ENCODE measurements at places on chromosomes 11 and 22. TPM values are rescaled to one million over a fixed set of nuclear protein-coding genes. Genes with fewer than 3 reads are reported as not detected.

The LAYN gene
- 11.0 TPM for total RNA-seq

The SCN2B gene
- 2.7 TPM for total RNA-seq

The NXPE1 gene
- not detected for total RNA-seq

The PGAP2 gene
- total RNA-seq, result 15.8 TPM

The BDNF gene
- total RNA-seq, result 0.18 TPM

The BUD13 gene
- total RNA-seq, result 16.9 TPM

The LRRN4CL gene
- 28.4 TPM for total RNA-seq

DNA sequence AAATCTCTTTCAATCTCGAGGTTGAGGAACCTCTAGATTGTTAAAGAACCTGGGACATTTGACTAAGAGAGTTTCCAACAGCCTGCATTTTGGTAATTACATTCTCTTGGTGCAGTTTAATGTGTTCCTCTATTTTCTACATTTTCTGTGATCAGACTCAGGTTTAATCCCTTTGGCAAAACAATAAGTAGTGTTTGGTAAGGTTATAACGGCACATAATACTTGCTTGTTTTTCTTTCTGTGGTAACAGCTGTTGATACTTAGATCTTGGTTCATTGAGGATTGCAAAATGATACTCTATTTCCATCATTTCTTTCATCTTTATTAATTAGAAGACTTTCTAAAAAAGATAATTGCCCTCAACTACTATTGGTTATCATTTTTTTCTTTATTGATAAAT, 271.3 kb downstream of the SBF2 start:
- DNase-seq, result no peak

GRCh38 chr11:113637636-113638035, 68.5 kb downstream of the TMPRSS5 start:
- DNase-seq, result no peak

DNA sequence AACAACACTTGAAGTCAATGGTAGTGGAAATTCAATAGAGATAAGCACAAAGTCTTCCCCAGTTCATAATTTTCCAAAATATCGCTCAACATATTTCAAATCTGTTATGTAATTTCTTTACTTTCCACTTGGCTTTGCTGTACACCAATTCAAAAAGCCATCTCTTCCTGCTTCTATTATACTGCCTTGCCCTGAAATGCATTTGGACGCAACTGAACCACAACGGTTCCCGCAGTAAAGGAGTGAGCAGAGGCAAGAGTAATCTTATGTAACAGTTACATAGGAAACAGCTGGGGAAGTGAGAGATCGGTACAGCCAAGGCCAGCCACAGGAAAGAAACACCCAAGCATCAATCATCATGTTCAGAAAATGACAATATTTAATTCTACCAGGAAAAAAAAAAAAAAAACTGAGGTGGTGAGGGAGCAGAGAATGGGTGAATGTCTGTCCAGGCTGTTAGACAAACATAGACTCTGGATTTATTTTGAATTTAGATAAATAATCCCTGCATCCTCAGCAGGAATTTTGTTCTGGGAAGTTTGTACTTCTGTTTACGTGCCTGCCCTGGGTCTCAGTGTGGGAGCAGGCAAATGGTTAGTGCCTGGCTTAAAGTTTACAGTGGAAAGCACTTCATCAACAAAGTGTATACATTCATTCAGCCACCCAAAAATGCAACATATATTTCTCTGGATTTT, 392.2 kb downstream of the ETS1 start:
- no peak for DNase-seq

DNA sequence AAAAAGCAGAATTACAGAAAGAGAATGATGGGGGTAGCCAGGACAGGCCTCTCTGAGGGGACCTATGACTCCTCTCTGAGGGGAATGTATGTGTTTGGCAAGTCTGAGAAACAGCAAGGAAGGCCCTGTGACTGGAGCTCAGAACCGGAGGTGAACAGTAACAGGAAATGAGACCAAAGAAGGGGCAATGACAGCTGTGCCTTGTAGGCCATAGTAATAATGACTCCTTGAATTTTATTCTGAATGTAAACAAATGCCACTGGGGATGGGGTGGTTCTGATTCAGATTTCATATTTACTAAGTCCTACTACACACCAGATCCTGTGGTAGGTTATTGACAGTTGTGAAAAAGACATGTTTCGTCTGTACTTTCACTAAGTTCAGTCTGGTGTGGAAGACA, 52.8 kb upstream of the APOA1 start:
- no peak for DNase-seq

GRCh38 chr22:27197618-27198017, 540.2 kb downstream of the MIAT start:
- DNase-seq, result no peak

- no peak for DNase-seq
These were observed 55.4 kb downstream of the CDKN1C start for GRCh38 chr11:2830030-2830812.

DNA sequence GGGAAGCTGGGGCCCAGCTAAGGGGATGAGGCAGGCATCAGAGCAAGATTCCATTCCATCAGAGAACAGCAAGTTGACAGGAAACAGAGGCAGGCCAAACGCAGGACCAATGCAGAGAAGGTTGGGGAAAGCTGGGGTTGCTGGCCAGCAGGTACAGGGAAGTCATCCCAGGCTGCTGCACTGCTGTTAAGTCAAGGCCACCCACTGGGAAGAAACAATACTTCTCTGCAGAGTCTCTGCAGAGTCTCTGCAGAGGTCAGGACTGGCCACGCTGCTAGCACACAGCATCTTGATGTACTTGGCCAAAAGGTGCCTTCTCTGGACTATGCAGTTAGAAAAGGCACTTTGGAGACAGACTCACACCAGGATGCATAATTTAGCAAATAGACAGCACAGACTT, 68.5 kb upstream of the CSNK2A3 start:
- no peak for DNase-seq

GRCh38 chr11:35373284-35373933, 45.9 kb downstream of the SLC1A2 start:
- no peak for DNase-seq

- peak; percentile 52 for DNase-seq
These were observed 3.7 kb downstream of the SSTR3 start for GRCh38 chr22:37208401-37209139.

DNA sequence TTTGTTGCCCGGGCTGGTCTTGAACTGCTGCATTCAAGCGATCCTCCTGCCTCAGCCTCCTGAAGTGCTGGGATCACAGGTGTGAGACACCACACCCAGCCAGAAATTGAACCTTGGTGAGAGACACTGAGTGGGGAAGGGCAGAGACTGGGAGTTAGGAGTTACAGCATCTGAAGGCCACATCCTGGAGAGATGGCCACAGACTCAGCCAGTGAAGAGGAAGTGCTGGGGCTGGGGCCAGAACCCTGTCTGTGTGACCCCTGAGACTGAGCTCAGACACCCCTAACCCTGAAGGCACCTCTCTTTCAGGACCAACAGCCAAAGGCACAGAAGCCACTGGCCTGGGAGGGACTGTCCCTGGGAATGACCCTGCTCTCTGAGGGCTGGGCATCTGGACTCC, 33.8 kb downstream of the TXN2 start:
- DNase-seq, result no peak

GRCh38 chr22:23754980-23755636, 883 bp upstream of the VPREB3 start:
- DNase-seq, result no peak

DNA sequence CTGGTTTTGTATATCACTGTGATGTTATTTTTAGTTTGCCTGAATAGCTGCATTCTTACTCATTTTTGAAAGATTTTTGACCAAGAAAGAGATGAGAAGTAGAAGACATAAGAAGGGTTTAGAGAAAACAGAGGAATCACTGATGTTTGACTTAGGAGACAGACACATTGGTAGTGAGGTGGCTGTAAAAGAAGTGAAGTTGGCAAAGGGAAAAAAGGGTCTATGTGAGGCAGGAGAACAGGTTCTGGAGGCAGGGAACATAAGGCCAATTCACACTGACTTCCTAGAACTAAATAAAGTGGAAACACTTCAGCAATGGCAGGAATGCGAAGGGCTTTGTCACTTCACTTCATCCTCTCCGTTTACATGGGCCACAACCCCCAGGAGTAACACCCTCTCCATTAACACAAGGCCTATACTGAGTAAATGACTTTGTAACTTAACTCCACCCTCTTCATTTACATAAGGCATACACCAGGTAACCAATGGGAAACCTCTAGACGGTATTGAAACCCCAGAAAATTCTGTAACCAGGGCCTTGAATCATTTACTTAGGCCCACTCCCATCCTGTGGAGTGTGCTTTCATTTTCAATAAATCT, 36.5 kb downstream of the CTSC start:
- DNase-seq, result no peak

DNA sequence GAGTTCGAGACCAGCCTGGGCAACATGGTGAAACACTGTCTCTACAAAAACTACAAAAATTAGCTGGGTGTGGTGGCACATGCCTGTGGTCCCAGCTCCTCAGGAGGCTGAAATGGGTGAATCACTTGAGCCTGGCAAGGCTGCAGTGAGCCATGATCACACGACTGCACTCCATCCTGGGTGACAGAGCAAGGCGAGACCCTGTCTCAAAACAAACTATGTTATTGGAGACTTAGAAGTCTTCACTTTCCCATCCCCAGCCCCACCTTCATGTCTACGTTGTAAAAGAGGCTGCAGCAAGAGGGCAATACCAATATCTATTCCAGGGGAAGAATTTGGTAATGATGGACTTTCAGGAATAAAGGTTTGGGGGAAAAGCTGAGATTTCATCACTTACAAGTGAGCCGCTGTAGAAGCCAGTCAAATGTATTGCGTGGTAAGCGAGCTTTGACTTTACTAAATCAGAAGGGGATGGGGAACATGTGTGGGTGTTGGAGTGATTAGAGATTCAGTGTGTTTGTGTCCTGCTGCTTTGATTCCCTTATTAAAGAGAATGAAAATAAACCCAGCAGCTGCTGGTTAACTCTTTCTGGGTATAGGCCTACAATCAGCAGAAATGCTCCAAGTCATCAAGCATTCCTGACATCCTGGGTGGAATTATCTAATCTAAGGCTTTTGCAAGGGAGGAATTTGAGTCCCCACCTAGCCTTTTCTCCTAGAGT, 53.7 kb downstream of the UBASH3B start:
- DNase-seq, result no peak

GRCh38 chr11:62295504-62295903, 3.4 kb downstream of the SCGB1D4 start:
- DNase-seq, result no peak

- no peak for DNase-seq
These were observed 51.1 kb downstream of the EHF start for GRCh38 chr11:34671946-34672345.

DNA sequence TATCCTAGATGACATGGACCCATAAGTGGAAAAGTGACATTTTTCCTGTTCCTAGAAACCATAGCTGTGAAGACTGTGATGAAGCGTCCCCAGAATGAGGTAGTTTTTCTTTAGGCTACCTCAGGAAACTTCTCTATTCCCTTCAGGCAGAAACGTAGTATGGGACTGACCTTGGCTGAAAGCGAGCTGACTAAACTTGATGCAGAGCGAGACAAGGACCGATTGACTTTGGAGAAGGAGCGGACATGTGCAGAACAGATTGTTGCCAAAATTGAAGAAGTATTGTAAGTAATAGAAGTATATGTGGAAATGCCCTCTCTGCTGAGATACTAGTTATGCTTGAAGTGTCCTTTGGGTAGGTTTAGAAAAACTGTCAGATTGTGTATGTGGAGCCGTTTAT, 64.7 kb upstream of the GRIK4 start:
- no peak for DNase-seq

DNA sequence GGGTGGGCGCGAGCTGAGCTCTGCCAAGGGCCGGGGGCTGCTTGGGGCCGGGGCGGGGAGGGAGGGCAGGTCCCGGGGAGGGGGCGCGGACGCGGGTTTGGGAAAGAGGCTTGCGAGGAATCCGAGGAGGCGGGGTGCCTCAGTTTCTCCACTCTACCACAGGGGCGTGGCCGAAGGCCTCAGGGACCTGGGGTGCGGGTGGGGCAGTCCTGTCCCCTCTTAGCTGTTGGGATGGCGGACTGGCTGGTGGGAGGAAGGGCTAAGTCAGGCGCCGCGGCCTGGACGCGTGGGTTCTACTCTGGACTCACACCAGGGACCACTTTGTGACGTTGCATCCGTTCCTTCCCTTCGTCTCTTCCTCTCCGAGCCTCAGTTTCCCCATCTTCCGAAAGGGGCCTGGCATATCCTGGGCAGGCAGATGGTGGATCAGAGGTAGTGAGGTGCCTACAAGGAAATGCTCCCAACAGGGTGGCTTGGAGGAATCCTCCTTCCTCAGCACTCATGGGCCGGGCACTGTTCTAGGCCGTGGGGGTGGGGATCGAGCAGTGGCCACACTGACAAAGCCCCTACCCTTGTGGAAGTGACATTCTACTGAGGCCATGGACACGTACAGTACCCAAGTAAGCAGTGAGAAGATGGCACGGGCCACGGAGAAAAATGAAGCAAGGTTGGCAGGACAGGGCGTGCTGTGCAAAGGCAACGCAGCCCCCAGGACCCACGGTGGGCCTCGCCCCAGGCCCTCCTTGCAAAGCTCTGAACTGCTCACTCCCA, 13.2 kb downstream of the IGLL1 start:
- no peak for DNase-seq

- DNase-seq, result no peak
These were observed 850.8 kb upstream of the CCDC90B start for GRCh38 chr11:84136926-84137325.

DNA sequence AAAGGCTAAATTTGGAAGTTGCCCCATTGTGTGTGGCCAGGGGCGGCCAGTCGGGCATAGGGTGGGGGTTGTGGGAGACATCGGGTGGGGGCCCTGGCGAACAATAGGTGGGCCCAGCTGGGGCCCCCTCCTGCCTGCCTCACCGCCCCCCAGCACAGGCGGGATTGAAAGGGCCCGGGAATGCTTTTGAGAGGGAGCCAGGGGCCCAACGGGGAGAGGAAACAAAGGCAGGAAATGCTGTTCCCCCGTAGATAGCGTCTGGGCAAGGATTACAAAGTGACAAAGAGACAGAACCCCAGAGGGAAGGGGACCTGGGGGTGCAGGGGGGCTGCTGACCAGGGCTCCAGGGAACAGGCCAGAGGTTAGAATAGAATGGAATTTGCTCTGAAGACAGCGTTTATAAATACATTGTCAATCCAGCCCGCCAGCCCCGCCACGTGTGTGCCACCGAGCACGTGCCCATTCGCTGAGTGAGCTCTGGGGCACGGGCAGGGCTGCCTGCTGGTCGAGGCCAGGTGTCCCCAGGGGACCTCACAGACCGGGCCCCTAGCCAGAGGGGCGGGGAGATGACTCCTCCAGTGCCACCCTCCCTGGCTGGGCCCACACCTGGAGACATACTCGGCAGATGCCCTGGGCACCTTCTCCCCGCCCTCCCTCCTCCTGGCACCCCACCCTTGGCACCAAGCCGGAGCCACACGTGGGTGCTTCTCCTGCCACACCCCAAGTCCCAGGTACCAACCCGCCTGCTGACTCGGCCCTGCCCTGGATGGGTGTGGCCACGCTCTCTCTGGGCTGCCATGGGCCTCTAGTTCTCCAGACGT, 9.7 kb downstream of the PDGFB start:
- no peak for DNase-seq

- no peak for DNase-seq
These were observed 54.5 kb upstream of the HSPA8 start for GRCh38 chr11:123116486-123116885.
